Hematopoietic multipotent progenitor cell treated with erythropoietin and hydrocortisone succinate and interleukin-3 and kit ligand, for 4 days (in vitro differentiated cells): ENCODE measurements at places on chromosomes 1 and 21.

- no peak for DNase-seq
These were observed 52.8 kb downstream of the TRIM11 start for GRCh38 chr1:228353601-228354371.

- no peak for DNase-seq
These were observed 87.9 kb downstream of the SYT14 start for GRCh38 chr1:210025870-210026269.

DNA sequence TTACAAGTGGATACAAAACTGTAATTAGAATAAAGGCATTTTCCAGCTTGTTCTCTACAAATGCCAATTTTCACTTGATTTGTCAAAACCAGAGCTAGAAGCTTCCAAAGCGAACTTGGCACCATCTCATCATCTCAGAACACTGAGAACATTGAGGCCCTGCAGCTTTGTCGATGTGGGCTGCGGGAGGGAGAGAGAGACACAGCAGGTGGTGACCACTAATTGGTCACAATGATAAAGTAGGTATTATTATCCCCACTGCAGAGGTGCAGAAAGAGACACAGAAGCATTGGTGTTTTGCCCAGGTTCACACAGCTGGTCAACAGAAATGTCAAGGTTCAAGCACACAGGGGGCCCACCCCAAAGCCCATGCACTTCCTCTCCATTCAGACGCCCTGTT, 72.2 kb upstream of the KRTAP19-8 start:
- no peak for DNase-seq

DNA sequence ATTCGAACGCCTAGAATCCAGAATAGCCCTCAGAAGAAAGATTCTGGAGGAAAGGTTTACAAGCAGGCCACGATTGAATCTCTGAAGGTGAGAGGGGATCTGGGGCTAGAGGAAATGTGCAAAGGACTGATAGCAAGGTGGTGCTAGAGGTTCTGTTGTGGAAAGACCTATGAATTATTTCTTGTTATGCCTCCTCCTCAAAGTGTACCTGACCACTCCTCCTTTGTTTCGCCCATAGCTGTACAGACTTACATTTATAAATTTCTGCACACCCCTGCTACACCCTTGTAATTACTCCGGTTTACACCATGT, 986 bp downstream of the TCEANC2 start:
- DNase-seq, result peak; percentile 70

GRCh38 chr1:158564608-158565007, 5.8 kb downstream of the OR6P1 start:
- DNase-seq, result peak; percentile 57

- no peak for DNase-seq
These were observed 7.6 kb upstream of the PIK3C2B start for GRCh38 chr1:204502241-204502640.

GRCh38 chr1:167409183-167409582, 109.1 kb downstream of the CD247 start:
- DNase-seq, result no peak

DNA sequence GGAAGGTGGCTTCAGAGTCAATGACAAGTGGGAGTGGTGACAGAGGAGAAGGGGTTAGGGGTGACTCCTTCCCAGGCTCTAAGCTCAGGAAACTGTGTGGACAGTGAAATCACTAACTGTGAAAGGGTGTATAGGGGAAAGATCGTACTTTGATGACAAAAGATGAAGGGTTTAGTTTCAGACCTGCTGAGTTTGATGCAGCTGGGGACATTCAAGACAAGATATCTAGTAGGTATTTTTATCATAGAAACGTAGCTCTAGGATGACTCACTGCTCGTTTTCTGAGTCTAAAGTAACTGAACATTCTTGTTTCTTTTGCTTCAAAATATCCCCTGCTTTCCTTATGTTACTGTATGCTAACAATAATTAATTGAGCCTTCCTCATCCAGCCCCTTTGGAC, 149.0 kb downstream of the PCP4 start:
- DNase-seq, result no peak

- DNase-seq, result peak; percentile 50
These were observed 470.1 kb upstream of the PLXNA2 start for GRCh38 chr1:208714323-208714722.

GRCh38 chr1:24228311-24228710, 41.2 kb upstream of the IFNLR1 start:
- DNase-seq, result no peak

DNA sequence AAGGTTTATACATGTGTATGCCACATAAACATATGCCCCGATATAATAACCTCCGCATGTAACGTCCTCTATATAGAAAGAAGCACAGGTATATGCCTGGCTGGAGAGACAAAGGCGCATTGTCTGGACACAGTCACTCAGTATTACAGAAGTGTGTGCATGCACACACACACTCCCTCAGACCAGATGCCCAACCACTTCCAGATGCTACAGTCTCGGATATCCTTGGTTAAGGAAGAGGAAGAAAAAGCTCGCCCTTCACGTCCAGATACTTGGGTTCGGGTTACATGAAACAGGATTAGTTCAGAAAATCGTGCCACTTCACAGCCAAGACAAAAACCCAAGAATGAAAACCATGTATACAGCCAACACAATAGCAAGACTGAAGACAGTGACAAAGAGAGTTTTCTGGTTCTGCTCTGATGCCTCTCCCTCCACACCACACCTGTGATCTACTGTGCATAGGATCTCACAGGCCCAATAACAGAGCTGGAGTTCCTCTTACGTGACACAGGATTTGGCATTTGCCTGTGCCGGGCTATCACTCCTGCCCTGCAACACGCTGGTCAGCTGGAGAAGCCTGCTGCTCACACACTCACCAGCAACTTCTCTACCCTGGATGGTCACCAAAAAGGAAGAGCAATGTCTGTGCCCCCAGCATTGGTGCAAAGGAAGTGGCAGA, 75.0 kb downstream of the SSBP3 start:
- DNase-seq, result no peak

DNA sequence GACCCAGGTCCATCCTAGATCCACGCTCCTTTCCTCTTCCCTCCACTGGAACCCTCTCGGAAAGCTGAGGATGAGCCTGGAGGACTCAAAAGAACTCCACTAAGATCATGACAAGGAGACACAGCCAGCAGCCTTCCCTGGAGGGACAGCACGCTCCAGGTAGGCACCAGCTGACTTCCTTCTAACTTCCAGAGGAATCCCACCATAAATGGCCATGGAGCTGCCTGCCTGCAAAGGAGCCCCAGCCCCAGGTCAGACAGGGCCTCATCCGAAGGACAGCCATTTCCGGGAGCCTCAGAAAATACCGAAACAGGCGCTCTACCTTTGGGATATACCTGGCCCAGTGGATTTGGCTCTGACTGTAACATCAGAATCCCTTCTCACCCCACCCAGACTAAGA, 4.1 kb downstream of the SH3BP5L start:
- DNase-seq, result no peak

GRCh38 chr21:41507521-41508414, at the start of gene TMPRSS2:
Gene TMPRSS2, minus strand, starts transcription at chr21:41508158. Its CDS starts 10,025 bp downstream, at chr21:41498133.
- DNase-seq, result no peak

DNA sequence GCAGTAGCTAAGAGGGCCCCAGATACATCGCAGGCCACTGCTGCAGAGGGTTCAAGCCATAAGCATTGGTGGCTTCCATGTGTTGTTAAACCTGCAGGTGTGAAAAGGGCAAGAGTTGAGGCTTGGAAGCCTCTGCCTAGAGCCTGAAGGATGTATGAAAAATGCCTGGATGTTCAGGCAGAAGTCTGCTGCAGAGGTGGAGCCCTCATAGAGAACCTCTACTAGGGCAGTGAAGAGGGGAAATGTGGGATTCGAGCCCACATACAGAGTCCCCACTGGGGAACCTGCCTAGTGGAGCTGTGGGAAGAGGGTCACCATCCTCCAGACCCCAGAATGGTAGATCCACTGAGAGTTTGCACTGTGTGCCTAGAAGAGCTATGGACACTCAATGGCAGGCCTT, 30.6 kb upstream of the ADGRL4 start:
- no peak for DNase-seq

- DNase-seq, result no peak
These were observed 100.2 kb downstream of the DISP1 start for GRCh38 chr1:222914861-222915632.

GRCh38 chr1:208748387-208749165, 504.4 kb upstream of the PLXNA2 start:
- DNase-seq, result no peak

DNA sequence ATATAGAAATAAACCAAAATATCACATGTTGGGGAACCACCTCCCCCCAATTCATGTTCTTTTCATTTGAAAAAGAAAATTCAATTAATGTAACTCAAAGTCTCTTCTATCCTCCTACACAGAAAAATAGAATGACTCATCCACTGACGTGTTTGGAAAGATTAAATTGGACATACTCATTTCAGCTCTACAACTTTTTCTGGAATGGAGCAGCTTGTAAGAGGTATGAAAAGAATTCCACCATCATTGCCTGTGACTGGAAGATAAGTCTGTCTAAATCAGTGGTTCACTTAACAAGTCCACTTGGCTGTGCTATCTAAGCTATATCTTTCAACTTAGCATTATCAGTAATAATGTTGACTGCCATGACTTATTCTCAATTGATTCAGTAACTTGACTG, 702.3 kb downstream of the BRINP3 start:
- no peak for DNase-seq

GRCh38 chr1:229164836-229165735, 105.8 kb upstream of the RAB4A start:
- DNase-seq, result no peak

DNA sequence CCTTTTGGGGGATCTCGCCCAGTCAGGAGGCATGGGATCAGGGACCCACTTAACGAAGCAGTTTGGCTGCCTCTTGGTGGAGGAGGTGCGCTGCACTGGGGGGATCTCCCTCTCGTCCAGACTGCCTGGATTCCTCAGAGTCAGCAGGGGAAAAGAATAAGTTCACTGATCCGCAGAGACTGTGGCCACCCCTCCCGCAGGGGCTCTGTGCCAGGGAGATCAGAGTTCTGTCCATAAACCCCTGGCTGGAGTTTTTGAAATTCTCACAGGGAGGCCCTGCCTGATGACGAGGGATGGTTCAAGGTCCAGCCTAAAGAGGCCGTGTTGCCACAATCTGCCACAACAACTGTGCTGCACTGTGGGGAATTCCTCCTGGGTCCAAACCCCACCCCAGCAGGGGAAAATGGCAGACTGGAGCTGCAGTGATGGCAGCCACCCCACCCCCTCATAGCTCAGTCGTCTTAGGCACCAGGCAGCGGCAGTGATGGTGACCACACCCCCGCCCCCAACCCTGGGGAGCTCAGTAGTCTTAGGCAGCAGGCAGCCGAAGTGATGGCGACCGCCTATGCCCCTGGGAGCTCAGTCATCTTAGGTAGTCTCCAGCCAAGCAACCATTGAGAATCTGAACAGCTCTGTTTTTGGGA, 273.8 kb upstream of the USP25 start:
- DNase-seq, result no peak

DNA sequence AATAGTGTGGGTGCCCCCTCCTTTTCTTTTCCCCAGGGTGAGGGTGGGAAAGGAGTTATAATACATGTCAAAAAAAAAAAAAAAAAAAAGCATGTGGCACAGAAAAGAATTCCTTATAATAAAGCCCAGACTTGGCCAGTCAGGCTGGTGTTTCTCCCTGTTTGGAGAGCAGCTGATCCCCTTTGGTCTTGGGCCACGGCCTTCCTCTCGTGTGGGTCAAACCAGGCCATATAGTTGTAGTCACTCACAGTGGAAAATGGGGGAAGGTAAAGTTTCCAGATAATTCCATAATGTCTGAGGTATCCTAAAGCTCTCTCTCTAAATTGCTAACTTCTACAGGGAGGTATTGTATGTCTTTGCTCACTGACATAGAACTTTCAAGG, 22.0 kb downstream of the CLIC6 start:
- no peak for DNase-seq
